ENCODE measurements at places on chromosomes 3 and 15.

DNA sequence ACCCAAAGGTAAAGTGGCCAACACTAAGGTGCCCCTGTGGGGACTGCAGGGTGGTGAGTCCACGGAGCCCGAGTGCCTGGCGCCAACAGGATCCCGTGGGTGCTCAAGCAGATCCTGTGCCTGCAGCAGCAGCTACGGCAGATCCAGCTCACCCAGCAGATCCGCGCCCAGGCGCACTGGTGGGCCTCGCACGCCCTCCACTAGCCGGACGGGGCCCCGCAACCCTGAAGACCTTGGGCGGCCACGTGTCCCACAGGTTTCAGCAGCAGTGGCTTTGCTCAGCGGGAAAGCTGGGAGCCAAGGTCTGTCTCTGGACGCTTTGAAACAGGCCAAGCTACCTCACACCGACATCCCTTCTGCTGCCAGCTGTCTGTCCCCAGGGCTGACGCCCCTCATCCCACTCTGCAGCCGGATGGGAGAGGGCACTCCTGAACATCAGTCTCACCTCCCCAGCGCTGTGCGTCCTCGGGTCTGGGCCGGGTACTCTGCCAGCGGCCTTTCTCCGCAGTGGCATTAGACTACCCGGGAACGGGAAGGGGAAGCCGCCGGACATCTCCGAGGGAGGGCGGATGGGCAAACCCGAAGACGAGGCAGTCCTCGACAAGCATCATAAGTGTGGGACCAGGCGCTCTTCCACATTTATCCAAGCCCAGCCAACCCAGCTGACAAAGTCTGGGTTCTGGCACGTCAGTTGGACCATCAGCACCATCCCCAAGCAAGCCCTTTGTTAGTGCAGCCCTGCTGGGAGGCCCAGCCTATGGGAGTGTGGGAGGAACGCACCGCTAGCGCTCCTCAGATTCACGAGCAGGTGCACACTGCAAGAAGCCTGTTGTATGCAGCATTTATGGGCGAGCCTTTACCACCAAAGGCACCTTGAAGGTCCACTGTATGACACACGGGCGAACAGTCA, 212.6 kb upstream of the UBE2E2 start:
- DNase-seq = no peak

DNA sequence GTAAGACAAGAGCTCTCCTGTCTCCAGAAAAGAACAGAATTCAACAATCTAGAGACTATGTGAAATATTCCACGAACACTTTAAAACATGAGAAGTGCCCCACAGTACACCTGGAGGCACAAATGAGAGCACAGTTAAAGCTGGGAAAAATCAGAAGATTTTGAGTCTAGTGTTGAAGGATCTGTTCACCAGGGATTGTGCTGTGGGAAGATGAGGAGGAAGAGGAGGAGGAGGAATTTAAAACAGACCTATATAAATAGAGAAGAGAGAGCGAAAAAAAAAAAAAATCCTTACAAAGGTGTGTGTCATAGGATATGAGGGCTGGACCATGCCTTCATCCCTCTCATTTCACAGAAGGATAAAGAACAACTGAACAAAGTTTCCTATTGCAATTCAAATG, 361.0 kb upstream of the SEMA6D start:
- no peak for DNase-seq

DNA sequence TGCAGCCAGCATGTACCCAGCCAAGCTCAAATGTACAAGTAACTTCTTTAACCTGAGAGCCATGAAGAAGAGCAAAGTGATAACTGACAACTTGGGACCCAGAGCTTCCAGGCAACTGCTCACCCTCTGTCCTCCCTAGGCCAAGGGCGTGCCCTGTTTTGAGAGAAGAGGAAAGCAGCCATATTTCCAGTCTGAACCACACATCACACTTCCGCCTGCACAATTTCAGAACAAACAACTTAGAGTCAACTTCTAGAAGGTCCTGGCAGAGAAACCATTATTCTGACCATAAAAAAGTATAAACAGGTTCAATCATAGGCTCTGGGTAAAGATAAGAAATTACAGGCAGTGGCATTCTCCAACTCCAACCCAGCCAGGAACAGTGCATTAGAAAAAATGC, 50.1 kb downstream of the ITGB5 start:
- DNase-seq = no peak

- no peak for DNase-seq
Observed at GRCh38 chr3:122926322-122926721, 101.2 kb downstream of the SEMA5B start.

Data from common myeloid progenitor, CD34-positive (primary cell).